ENCODE measurements at places on chromosomes 5 and 9. TPM values are rescaled to one million over a fixed set of nuclear protein-coding genes. Genes with fewer than 3 reads are reported as not detected.

DNA sequence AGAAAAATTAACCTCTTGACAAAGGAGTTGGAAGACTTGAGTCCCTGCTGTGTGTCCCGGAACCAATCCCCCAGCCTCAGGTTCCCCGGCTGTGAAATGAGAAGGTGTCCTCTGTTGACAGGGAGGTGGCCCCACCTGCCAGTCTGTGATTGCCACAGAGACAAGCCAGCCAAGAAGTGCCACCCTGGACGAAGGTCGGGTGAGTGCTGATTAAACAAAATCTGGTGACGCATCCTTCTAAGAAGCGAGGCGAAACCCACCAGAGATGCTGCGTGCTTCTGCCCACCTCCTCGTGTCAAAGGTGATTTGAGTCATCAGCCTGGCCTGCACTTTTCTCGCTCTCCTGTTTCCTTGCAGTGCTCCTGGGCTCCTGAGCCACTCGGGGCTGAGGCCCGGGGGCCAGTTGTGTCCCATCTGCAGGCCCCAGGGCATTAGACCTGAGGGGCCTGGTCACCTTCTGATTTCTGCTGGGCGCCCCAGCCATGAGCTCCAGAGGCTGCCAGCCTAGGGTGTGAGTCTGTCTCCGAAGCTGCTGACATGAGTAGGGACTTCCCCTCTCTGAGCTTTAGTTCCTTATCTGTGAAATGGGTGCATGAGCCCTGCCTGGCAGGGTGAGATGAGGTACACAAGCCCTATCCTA lies 28.7 kb downstream of the NEK6 start:
- peak overlapping the region; percentile 55 for H3K27ac ChIP-seq
- H3K4me3 ChIP-seq: no peak overlapping the region
- H3K36me3 ChIP-seq: no peaks in the 10 kb centered on the region

DNA sequence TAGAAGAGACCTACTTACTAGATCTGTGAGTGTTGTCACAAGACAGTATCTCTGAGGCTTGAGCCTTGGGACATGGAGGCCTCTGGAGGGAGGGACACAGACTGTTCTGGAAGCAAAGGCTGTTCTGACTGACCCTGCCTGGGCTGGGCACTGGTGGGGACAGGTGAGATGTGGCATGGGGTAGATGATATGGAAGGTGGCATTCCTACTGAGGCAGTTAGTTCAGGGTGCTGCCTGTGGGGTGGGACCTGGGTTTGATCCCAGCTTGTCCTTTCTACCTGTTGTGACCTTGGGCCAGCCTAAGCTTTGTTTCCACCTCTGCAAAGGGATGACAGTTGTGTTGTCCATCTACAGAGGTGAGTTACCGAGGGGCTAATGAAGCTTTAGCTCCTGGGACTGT lies 140.2 kb downstream of the C9orf50 start:
- H3K4me3 ChIP-seq: no peak overlapping the region
- peaks cover 34% of the 10 kb centered on the region for H3K4me1 ChIP-seq
- peaks cover 28% of the 10 kb centered on the region for H3K27me3 ChIP-seq
- H3K36me3 ChIP-seq: no peaks in the 10 kb centered on the region
- H3K27ac ChIP-seq: no peak overlapping the region

GRCh38 chr5:90015584-90016018 lies 394.0 kb downstream of the CETN3 start:
- DNase-seq: no peak
- H3K36me3 ChIP-seq: no peaks in the 10 kb centered on the region
- H3K27ac ChIP-seq: no peak overlapping the region
- no peaks in the 10 kb centered on the region for H3K4me1 ChIP-seq

- no peaks in the 10 kb centered on the region for H3K4me1 ChIP-seq
- no peak overlapping the region for H3K4me3 ChIP-seq
- peaks cover 87% of the 10 kb centered on the region for H3K27me3 ChIP-seq
- no peak for DNase-seq
- no peaks in the 10 kb centered on the region for H3K36me3 ChIP-seq
Measured at GRCh38 chr5:138639326-138639725, 64.1 kb upstream of the HSPA9 start.

GRCh38 chr5:154723740-154724505 lies 31.3 kb upstream of the LARP1 start:
- H3K27me3 ChIP-seq: no peaks in the 10 kb centered on the region
- H3K36me3 ChIP-seq: no peaks in the 10 kb centered on the region
- H3K27ac ChIP-seq: no peak overlapping the region
- H3K4me1 ChIP-seq: no peaks in the 10 kb centered on the region
- DNase-seq: no peak

The NUTM2G gene
- not detected for total RNA-seq

The SLC4A9 gene
- not detected for total RNA-seq

The ORM2 gene
- total RNA-seq: 2.2 TPM
